Camera-type eye (tissue), 1 donor: ENCODE measurements at places on chromosomes 11 and 22. TPM values are rescaled to one million over a fixed set of nuclear protein-coding genes. Genes with fewer than 3 reads are reported as not detected.

Gene OTOG
- not detected for total RNA-seq

Gene CDCA5
- 3.7 TPM for total RNA-seq

Gene SEC14L6
- total RNA-seq, result 4.1 TPM

Gene MYOD1
- total RNA-seq, result 2.4 TPM

Gene FIBP
- 67.0 TPM for total RNA-seq

Gene EEF1G
- total RNA-seq, result 1,400 TPM

Gene CCDC81
- 3.7 TPM for total RNA-seq

Gene TUB
- total RNA-seq, result 80.9 TPM

Gene IL17REL
- 0.55 TPM for total RNA-seq

Gene VPREB1
- total RNA-seq, result 0.66 TPM

Gene GPR83
- 1.3 TPM for total RNA-seq

Gene ADM2
- total RNA-seq, result 1.5 TPM

Gene OR51V1
- total RNA-seq, result not detected

Gene TSSK2
- total RNA-seq, result not detected

Gene ROBO4
- 17.7 TPM for total RNA-seq

Gene ART1
- total RNA-seq, result not detected

Gene SNX32
- 3.1 TPM for total RNA-seq

Gene SMC1B
- total RNA-seq, result 0.11 TPM

Gene MS4A7
- total RNA-seq, result 8.8 TPM

Gene MAJIN
- total RNA-seq, result not detected

Gene FJX1
- total RNA-seq, result 29.5 TPM

Gene IFITM10
- total RNA-seq, result 9.5 TPM

Gene LSP1
- total RNA-seq, result 29.1 TPM
